ENCODE measurements at places on chromosomes 5 and 9.

- no peak for DNase-seq
These were observed 179.2 kb downstream of the FGF18 start for GRCh38 chr5:171598641-171599152.

GRCh38 chr9:38025166-38025565, 43.9 kb downstream of the SHB start:
- no peak for DNase-seq

GRCh38 chr9:137242269-137243203, 1.4 kb downstream of the TUBB4B start:
- DNase-seq = no peak

DNA sequence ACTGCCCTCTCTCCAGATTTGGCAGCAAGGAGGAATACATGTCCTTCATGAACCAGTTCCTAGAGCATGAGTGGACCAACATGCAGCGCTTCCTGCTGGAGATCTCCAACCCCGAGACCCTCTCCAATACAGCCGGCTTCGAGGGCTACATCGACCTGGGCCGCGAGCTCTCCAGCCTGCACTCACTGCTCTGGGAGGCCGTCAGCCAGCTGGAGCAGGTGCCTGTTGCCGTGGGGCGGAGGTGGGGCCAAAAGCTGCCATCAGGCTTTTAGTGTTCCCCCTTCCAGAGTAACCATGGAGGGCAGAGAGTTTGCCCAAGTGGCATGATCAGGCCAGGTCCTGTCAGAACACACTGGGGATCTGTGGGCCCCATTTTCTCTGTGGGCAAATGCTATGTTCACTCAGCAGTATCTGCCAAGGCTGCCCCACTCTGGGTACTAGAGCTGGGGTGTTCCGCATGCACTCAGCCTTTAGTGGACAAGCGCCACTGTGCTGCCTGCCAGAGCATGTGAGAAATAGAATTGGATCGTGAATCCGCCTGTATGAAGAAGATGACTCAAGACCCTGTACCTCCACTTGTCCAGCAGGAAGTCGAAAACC, 117.1 kb downstream of the DAB2IP start:
- no peak for DNase-seq

DNA sequence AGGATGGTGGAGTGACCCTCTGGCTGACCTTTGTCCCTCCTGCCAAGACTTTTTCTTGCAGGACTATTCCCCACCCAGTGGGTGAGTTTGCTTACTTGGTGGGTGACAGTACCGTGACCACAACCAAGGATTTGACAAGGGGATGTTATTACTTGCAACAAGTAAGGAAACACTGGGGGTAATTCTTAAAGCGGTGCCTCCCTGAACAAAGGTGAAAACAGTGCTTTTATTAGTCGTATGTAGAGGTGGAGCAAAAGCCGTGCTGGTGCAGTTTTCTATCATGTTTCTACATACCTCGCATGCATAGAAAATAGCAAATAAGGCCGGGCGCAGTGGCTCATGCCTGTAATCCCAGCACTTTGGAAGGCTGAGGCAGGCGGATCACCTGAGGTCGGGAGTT, 41.0 kb upstream of the KDM4C start:
- DNase-seq = no peak

DNA sequence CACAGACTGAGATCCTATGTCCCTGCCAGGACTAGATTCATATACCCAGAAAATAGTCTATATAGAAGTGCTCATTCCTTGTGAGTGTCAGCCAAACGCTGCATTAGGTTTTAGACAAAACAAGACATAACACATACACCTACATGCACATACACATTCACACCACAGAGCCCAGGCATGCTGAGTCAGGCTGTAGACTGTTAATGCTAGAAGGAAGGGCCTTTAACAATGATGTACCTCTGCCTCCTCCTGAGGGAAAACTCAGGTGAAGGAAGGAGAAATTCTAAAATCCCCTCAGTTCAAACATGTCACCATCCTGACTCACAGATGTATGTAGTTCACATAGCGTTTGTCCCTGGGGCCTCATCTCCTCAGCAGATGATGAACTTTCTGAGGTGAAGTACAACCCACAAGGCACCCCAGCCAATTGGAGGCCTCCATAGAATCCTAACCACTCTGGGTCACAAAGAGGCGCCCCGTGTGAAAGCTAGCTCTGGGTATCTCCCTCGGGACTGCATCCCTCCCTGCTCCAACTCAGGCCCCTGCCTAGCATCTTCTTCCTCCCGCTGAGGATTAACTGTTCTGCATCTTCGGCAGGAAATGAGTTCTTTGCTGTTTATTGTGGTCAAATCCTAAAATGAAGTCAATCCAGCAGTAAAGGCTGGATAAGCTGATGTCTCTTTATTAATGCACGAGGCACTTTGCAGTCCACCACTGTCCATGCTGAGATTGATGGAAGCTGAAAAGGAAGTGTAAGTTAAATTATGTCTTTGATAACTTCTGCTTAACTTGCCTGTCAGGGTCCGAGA, 40.8 kb upstream of the FSTL4 start:
- peak; percentile 1 for DNase-seq

DNA sequence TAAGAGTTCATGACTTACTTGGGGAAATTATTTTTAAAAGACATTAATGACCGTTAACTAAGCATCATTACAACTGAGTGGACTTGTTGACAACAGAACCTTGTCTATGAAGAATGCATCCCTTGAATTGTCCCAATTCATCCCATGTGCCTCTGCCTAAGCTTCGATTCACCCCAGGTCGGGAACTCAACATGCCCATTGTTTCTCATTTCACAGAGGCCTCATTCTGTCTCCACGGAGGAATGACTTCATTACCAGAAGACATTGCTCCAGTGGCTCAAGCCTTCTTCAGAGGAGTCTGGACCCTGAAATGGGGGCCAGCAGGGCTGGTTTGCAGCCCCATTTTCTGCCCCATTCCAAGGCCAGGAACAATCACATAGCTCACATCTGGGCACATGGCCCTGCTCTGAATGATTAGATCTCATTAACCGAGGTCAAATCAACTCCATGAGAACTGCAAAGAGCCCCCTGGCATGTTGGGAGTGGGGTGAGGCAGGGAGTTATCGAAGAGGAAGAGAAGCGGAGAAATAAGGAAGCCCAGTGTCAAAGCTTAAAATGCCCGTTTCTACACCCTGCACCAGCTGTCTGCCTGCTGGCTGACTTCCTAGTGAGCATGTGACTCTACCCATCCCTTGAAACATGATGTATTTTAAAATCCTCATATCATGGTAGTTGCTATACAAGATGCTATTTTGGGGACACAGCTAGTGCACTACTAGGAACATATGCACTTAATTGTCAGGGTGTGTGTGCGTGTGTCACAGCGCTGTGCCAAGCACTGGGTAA, 137.3 kb downstream of the LHFPL2 start:
- DNase-seq = peak; percentile 86

GRCh38 chr9:107174441-107174840, 108.6 kb upstream of the RAD23B start:
- no peak for DNase-seq

DNA sequence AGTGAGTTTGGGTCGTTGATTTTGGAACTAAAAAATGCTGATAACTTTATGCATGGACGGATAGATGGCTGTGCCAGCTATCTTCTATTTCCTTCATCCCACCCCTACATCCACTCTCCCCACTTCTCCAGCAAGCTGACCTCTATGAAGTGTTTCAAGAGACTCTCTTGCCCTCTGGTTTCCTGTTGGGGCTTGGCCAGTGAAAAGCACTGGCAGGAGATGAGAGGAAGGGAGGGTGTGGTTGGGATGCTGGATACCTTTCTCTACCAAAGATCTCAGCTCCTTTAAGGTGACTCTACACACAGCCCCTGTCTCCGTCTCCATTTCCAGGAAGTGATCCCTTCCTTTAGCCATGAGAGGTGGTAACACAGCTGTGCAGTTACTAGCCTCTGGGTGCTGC, 30.0 kb upstream of the JMY start:
- DNase-seq = no peak

DNA sequence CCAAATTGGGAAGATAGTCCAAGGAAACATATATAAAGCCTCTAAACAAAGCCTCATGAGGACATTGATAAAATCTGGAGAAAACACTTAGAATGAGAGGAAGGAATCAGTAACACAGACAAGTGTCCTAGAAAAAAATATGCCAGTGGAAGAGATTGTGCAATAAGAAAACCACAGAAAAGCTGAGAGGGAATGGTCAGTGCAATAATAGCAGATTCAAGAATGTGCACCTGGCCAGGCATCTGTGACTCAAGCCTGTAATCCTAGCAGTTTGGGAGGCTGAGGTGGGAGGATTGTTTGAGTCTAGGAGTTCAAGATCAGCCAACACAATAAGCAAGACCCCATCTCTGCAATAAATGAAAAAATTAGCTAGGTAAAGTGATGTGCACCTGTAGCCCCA, 691.2 kb upstream of the CDH6 start:
- no peak for DNase-seq

Measured in muscle of leg (tissue), 16 donors.